ENCODE measurements at places on chromosomes 5 and 9.

DNA sequence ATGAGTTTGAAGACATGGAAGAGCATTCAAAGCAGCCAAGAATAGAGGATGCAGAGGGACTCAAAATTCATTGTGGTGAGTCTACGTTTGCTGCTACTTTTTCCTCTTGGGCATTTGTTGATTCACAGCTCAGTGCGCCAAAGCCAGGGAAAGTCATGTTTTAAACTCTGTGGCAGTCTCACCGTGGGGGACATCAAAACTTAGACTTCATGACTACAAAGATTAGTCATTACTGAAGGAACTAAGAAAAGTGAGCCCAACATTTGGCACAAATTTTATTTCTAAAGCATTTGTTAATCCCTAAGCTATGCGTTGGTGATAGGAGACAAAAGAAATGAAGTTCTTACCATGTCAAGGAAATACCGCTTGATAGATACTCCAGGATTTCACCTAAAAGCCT is 73.7 kb upstream of the MTAP start:
- DNase-seq = no peak

GRCh38 chr5:153584126-153584959 is 93.9 kb downstream of the GRIA1 start:
- DNase-seq = no peak

DNA sequence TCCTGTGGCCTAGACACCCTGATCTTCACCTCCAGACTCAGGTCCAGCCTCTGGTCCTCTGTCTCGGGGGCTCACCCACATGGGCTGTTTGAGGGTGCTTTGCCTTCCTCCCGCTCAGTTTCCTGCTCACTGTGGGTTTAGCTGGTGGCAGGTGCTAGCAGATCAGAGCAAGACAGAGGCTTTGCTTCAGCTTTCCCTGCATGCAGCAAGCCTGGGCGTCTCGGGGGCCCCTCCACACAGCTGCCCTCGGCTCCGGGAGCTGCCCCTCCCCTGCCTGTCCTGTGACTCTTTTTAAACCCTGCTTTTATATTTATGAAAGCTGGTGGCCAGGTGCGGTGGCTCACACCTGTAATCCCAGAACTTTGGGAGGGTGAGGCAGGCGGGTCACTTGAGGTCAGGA is 14.6 kb downstream of the MRPL36 start:
- DNase-seq = no peak

GRCh38 chr5:24170026-24170425 is 474.8 kb downstream of the CDH10 start:
- DNase-seq = no peak

Data from HS-5 (cell line).